ENCODE measurements at places on chromosomes 11 and 22.
A peak's percentile ranks its signal among the peaks of the same experiment; 100 is the strongest.

DNA sequence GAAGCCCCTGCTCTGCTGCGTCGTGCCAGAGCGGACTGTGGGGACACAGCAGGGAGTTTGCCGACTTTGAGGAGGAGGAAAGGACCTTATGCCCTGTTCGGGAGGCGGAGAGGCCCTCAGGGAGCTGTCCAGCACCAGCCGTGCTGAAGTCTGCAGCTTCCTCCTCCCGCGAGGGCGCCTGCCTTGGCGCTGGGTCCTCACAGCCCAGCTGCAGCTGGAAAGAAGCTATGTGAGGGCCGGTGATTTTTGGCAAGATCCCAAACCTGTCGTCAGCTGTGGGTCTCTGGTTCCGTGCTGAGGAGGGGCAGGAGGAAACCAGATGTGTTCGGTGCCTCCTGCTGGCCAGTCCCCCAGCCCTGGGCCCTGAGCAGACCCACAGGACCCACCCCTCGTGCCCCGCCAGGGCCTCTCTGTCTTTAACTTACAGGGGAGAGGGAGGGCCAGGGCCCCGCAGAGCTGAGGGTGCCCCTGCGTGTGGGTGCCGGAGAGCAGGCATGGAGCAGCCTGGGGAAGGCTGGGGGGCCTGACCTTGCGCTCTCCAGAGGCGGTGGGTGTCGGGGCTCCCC is 12.0 kb downstream of the BRSK2 start:
- DNase-seq, result no peak

GRCh38 chr11:128688031-128688713 is 5.7 kb upstream of the FLI1 start:
- DNase-seq, result no peak

DNA sequence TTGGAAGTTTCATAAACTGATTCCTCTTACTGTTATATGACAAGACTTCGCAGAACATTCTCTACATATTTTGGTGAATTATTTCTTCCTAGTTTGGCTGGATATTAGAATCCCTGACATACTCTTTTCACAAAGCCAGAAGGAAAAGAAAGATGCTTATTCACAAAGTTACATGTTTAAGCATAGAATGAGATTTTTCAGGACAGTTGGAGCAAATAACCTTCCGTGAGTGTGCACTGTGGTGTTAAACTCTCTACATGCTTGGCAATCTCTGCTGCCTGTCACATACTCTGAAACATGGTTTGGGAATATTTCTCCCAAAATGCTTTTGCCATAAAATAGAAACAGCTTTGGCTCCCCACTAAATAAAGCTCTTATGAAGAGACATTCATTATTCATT is 230.0 kb upstream of the MTNR1B start:
- no peak for DNase-seq

DNA sequence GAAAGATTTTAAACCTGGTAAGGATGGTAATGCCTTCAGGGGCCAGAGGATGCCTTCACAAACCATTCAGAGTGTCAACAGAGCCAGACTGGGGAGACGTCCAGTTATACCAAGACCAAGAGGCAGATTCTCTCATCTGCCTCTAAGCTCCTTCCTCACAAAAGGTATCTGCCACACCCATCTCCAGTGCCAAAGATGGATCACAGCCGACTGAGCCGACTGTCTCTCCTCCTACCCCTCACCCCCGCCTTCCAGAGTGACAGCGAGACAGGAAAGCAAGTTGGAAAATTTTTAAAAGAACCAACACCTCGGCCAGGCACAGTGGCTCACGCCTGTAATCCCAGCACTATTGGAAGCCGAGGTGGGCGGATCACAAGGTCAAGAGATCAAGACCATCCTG is 79.1 kb upstream of the AKIP1 start:
- no peak for DNase-seq

GRCh38 chr22:30390974-30391691 is 3.9 kb upstream of the RNF215 start:
- DNase-seq, result no peak

DNA sequence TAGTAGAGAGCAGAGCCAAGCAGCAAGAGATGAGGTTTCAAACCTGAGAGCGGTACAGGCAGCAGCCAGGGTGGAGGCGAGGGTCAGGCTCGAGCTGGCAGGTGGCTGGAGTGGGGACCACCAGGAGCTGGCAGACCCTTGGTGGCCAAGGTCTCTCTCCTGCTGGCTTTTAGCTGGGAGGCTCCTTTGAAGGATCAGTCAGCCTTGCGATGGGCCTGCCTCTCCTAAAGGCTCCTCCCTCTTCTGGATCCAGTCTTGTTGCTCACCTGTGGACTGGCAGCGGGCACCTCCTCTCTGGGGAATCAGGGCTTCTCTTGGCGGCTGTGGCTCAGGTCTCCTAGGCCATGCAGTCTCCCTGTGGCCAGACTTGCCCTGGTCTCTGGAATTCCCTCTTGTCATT is 24.8 kb downstream of the TPST2 start:
- no peak for DNase-seq

GRCh38 chr22:44576311-44577260 is 78.6 kb upstream of the RTL6 start:
- DNase-seq, result peak; percentile 68

DNA sequence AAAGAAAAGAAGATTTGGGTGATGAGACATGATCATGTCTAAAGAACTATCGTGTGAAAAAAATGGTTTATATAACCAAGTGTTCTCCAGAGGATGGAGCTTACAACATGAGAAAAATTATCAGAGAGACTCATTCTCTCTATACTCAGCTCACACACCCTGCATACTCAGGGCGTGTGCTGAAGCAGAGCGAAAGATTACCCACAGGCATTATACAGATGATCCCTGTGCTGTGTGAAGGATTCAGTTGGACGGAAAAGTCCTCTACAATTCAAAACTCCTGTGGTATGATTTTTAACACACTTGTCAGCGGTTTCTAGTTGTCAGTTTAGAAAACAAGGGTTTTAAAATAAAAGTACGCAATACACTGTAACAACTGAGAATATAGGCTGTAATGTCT is 267.3 kb downstream of the DLG2 start:
- DNase-seq, result no peak

DNA sequence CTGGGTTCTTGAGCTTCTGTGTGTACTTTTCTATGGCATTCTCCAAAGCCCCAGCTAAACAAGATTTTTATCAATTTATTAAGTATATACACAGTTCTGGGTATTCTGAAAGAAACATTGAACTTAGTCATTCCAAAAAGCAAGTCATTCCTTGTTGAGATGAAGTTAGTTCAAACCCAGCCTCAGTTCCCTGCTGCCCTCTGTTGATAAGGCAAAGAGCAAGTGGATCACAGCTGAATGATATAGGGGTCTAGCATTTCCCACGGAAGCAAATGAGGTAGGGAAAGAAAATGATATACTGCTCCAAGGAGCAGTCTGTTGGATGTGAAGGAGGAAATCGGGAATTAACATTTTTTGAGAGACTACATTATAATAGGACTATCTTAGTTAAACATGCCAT is 841.8 kb upstream of the TENM4 start:
- no peak for DNase-seq

DNA sequence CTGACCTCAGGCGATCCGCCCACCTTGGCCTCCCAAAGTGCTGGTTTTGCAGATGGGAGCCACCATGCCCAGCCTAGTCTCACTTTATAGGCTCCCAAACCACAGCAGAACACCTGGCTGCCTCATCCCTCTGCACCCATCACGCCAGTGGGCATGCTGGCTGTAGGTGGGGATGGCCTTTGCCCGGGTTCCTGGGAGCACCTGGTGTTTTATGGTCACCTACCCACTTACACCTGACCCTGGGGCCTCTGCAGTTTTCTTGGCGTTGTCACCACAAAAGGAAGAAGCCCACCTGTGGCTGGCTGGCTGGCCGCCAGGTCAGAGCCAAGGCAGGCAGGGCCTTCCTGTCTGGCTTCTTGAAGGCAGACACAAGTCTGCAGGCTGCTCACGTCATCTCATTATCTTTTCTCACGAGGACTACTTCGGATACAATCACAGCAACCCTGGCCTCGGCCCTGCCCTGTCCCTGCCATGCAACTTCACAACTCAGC is 8.2 kb downstream of the RRP7A start:
- DNase-seq, result no peak

DNA sequence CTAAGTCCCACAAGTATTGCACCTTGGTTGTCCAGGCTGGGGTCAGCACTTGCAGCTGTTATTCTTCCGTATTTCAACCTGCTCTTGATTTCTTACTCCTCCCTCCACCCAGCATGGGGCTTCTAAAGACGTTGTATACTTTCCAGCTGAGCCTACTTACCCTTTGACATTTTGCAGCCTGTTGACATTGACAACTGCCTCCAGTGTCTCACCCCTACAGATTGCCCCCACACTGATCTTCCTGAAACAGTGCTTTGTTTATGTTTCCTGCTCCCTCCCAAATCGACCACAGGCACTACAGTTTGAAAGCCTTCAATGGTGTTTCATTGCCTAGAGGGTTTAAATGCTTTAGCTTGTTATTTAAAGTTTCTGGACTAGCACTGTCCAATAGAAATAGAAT is 56.6 kb downstream of the FAM83F start:
- DNase-seq, result no peak

- DNase-seq, result no peak
These were observed 49.1 kb downstream of the ARHGAP8 start for GRCh38 chr22:44801476-44801875.

GRCh38 chr22:24145446-24146193 is 35.7 kb upstream of the SUSD2 start:
- DNase-seq, result no peak

DNA sequence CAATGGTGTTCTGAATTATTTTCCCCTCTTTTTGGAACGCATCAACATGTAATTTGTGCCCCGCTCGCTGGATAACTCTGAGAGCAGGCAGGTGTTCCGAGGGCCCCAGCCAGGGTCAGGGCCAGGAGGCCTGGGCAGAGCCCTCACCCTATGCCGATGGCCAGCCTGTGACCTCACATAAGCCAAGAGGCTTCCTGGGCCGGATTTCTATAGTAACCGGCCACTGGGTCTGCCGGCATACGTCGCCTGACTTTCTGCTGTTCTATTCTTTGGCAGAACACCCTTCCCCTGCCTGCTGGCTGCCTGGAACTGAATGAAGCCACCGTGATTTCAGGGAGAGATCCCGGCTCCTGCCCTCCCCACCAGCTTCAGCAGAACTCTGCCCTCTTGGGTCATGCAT is 375.2 kb downstream of the SHANK2 start:
- DNase-seq, result no peak

DNA sequence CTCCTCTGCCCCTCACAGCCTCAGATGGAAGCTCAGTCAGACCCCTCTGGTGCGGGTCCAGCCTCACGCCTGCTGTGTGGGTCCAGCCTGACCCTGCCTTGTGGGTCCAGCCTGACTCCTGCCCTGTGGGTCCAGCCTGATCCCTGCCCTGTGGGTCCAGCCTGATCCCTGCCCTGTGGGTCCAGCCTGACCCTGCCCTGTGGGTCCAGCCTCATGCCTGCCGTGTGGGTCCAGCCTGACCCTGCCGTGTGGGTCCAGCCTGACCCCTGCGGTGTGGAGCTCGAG is 445.3 kb downstream of the BRD1 start:
- DNase-seq, result peak; percentile 54

DNA sequence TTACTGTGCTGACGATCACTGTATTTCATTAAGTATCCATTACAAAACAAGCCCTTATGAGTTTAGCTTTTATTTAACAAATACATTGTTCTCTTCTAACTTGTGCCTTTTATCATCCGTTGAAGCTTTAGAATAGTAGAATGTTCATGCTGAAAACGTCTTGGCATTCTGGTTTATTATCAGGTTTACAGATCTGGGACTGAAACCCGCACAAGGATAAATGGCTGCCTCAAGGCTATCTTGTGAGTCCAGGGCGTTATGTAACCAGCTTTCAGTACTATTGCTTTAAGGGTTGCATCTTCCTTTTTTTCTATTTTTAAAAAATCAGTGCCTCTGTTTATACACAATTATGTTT is 66.6 kb upstream of the PRODH start:
- DNase-seq, result no peak

- peak; percentile 86 for DNase-seq
These were observed 10.3 kb downstream of the APOL4 start for GRCh38 chr22:36191106-36191836.

GRCh38 chr11:113796663-113797259 is 17.2 kb downstream of the CLDN25 start:
- DNase-seq, result no peak

DNA sequence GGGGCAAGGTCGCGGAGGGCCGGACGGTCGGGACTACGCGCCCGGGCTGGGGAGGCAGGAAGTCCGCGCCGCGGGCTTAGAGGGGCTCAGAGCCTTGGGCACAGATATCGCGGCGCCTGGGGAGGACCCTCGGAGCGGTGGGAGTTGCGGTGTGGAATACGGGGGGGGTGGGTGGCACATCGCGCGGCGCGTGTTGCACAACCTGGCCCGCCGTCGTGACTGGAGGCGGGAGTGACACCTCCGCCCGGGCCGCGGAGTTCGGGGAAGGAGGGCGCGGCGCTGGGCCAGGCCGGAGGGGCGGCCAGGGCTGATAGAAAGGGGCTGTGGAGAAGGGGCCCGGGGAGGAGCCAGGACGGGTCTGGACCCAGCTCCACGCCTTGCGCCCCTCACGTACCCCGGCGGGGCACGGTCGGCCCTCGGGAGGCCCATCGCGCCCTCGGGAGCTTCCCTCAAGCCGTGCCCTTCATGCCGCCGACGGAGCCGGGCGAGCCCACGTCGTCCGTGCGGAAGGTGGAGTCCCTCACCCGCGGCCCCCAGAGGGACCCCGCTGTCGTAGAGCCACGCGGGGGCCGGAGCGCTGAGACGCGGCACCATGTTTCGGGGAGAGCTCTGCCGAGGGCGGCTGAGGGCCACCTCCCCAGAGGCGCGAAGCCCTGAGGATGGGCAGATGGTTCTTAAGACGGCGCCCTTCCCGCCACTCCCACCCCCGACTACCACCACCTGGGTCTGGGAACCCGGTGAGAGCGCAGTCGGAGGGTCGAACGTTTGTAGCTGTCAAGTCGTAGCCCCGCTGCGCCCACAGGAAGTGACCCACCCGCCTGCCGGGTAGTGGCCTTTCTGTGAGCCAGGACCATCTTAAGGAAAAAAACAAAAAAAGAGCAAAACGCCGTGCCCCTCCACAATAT is 729 bp downstream of the IL17RA start:
- DNase-seq, result no peak

DNA sequence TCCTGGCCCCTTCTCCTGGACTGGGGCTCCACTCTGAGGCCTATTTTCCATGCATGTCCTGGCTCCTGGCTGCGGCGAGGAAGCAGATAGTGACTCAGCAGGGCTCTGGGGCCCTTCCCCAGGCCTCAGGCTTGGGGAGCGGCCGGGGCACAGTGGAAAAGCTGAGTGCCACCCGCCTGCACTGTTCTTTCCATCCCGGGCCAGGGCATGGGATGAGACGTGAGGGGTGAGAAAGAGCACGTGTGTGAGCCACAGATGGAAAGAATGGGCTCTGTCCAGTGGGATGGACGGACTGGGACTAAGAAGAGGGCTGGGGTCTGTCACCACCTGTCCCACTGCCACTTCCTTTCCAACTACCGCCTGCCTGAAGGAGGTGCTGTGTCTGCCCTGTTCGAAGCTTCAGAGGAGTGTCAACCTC is 12.8 kb downstream of the SLC37A2 start:
- DNase-seq, result no peak

DNA sequence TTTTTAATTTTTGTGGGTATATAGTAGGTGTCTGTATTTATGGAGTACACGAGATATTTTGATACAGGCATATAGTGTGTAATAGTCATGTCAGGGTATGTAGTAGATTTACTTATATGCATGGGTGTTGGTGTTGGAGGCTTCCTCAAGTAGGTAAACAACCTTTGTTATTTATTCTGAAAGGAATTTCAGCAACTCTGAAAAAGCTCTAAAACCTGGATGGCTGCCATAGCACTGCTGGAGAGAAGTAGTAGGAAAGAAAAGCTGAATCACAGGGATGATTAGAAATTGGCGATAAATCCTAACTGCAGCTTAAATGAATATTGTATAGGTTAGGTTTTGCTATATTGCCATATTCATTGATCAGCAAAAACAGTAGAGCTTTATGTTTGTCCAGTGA is 44.4 kb upstream of the ST14 start:
- no peak for DNase-seq

GRCh38 chr11:91178366-91178765 is 955.5 kb upstream of the CHORDC1 start:
- no peak for DNase-seq

Measured in cardiac septum (tissue), 1 donor.